Stimulated activated CD4-positive, alpha-beta T cell treated with anti-CD3 and anti-CD28 coated beads, TNF-alpha, amount 100 ng/mL, for 48 hours (primary cell): ENCODE measurements at places on chromosomes 4 and X.

GRCh38 chr4:89482926-89483595, 175.5 kb upstream of the GPRIN3 start:
- DNase-seq = no peak

DNA sequence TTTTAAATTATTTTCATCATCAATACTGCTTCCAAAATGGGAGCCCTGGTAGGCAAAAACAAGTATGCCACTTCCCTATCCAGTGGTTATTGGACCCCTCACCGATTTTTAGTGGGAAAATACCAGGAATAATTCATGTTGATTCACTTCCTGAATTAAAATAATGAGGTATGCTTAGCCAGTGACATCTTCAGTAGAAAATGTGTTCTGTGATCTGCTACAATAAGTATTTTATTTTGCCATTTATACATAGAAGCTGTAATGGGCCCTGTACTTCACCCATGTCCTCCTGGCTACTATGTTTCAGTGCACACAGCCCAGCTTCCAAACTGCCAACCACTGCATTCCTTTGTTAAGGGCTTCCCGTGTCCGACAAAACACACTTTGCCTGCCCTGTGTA, 41.0 kb upstream of the KLHL34 start:
- DNase-seq = no peak

DNA sequence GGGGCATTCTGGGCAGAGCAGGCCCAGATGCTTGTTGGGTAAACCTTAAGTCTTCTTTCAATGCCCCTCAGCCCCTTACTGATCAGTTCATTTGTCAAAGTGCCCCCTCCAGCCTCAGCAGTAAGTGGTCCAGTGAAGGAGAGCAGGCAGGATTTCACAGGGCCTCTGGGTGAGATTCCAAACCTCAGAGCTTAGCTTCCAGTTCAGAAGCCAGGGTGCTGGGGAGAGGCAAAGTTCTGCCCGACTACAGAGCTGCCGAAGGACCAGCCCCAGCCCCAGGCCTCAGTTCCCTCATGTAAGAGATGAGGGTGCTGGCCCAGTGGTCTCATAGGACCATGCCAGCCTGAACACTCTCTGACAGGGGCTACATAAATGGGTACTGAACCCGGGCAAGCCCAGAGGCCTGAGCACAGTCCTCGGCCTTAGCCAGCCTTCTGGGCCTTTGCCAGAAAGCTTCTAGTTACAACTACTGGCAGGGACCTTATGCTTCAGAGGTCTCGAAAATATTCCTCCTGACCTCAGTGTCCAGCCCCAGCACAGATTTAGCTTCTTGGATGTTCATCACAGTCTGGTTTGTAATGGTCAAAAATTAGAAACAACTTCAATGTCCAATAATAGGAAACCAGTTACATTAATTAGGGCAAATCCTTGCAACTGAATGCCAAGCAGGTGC, 851 bp upstream of the RIPPLY1 start:
- no peak for DNase-seq

DNA sequence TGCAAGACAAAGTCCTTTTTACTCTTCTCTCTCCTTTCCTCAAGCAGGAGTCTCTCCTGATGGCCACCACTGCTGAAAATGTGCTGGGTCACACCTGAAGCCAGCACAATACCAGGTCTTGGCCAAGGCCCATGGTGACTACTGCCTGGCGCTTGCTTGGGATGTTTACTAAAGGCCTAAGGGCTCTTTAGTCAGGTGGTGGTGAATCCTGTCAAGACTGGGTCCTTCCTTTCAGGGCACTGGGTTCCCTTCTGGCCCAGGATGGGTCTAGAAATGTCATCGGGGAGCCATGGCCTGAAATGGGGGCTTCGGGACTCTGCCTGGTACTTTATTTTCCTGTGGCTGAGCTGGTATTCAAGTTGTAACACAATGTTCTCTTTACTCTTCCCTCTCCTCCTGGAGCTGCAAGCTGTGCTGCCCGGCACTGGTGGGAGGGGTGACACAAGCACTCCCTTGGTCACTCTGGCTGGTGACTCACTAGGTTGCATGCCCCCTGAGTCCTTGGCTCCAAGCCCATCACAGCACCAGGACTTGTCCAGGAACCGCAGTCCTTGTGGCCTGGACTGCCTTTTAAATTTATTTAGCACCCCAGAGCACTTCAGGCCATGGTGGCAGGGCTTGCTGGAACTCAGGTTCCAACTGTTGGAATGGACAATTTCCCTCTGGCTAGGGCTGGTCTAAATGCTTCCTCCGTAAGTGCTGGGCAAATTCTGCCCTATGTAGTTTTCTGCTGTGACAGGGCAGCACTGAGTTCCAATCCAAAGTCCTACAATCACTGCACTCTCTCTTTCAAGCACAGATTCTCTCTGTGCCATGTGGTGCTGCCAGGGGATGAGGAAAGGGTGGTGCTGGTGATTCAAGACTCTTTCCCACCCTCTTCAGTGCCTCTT, 11.3 kb downstream of the ARL13A start:
- DNase-seq = no peak

DNA sequence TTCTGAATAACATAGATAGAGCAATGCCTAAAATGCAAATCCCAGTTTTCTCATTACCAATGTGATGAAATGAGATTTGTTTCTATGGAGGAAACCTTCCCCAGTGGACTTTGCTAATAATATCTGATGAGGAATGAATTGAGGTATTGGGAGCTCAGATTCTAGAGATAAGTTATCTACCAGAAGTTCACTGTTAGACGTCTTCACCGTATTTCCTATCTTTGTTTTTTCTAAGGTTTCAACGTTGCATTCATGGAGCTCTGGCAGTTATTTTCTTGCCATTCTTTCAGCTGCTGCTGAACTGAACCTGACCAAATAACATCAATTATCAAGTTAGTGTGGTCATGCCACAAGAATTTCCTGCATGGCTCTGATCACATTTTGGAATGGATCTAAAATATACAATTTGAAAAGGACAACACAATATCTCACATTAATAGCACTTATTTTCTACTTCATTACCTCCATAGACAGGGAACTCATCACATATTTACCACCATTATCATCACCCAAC, 511.8 kb upstream of the LCORL start:
- no peak for DNase-seq

- no peak for DNase-seq
Measured at GRCh38 chr4:74197080-74197479, 39.2 kb downstream of the MTHFD2L start.

DNA sequence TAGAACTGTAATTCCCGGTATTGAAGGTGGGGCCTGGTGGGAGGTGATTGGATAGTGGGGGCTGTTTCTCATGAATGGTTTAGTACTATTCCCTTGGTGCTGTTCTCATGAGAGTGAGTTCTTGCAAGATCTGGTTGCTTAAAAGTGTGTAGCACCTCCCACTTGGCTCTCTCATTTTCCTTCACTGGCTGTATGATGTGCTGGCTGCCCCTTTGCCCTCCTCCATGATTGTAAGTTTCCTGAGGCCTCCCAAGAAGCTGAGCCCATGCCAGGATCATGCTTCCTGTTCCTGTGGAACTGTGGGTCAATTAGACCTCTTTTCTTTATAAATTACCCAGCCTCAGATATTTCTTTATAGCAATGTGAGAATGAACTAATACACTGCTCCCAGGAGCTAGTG, 8.7 kb downstream of the ANXA10 start:
- DNase-seq = no peak

DNA sequence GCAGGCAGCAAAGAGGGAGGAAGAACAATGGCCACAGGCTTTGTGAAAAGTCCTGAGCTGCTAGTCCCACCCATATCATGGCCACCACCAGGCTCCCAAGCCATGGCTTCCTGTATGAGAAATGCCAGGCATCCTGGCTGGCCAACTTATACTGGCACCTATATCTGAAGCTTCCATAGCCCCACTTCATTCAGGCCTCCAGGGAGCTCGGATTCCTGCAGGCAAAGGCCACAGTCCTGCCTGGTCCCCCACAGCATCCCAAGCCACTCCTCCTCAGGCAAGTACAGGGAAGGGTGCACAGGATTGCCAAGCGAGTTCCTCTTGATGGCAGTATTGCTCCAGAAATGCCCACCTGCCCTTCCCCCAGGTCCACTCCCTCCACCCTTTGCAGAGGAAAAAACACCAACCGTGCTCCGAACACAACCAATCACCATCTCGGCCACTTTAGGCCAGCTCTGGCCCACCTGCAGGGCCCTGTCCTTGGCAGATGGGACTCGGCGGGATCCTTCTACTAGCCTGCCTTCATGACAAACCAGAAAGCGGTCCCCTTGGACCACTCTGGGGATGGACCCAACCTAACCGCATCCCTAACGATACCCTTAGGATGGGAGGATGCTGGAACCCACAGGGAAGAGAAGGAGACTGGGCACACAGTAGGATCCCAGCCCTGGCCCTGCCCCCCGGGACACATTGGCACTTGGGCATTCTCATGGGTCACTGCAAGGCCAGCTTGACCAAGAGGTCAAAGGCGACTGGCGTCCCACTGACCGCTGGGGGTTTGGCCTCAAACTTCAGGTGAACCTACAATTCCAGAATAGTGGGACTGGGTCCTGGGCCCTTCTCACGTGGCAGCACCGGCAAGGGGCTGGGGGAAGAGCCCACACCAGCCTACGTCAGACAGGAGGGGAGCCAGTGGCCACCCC, 220.4 kb upstream of the AGTR2 start:
- DNase-seq = no peak

DNA sequence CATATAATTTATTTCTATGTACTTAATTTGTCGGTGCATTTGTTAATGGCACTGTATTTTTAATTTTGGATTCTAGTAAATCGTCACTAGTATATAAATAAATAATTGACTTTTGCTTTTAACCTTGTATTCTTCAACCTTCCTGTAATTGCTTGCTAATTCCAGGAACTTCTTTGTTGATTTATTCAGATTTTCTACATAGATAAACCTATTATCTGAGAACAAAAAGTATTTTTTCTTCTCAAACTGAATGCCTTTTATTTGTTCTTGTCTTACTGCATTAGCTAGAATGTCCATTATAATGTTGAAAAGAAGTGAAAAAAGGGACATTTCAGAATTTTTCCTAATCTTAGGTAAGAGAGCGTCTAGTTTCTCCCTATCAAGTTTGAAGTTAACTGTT, 839.1 kb downstream of the SH3BGRL start:
- no peak for DNase-seq

DNA sequence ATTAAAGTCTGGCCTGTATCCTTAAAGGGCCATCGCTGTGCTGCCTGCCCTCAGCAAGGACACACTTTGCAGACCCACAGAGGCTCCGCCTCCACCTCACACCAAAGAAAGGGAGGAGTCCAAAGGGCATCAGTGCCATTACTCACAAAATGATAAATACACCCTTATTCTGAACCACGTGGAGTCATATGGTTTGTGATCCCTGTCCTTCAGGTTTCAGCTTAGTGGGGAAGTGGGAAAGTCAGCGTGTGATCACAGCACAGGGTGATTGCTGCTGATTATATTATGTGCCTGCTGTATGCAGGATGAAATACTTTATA, 35.9 kb upstream of the MSANTD1 start:
- DNase-seq = no peak

GRCh38 chrX:33183361-33183760, 28.0 kb downstream of the DMD start:
- no peak for DNase-seq

GRCh38 chr4:112185334-112185733, 40.1 kb downstream of the FAM241A start:
- DNase-seq = no peak

DNA sequence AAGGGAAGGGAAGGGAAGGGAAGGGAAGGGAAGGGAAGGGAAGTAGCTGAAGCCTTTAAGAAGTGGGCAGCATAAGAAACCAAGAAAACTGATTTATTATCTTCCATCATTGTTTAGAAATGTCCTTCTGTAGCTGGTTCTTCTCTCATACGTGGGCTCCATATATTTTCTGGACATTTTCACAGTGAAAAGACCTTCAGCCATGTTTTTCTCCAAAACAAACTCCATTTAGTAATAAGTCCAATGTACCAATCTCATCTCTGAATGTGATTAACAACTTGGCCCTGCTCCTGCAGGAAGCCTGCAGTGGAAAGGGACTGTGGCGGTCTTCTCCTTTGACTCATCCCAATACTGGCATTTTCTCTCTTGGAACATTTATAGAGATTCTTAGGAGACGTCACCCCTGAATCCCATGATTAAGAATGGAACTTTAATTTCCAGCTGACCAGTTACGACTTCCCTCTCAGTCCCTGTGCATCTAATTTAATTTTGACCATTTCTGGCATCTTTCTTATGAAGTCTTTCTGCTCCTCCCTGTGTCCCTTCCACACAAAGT, 96.6 kb upstream of the GUCY1A1 start:
- no peak for DNase-seq

DNA sequence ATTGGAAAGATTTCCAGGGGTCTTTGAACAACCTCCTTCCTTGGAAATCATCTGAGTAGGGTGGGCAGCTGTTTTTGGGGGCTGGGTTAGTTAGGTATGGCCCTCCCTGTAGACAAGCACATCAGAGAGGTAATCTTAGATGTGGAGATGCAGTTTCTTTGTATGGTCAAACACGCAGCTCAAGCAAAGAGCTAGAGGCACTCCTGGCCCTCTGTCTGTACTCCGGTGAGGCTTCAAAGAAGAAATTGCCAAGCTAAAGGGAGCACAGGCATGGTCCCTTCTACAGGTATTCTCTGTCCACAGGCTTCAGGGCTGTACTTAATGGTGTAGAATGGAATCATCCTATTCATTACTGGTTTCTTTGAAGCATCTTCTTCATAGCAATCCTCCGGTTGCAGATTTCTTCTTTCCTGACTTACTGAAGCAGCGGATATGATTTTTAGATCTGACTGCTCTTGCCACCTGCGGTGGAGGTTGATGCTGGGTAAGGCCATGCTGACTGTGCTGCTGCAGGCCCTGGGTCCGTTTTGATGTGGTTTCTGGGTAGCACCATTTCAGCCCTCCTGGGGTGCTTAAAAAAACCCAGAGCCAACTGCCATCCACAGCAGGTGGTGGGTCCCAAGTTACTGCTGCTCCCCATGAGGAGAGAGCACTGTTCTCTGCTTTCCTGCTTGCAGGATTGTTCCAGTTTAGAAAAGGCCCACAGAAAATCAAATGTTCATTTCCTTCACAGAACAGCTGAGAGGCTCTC, 318.9 kb upstream of the GATB start:
- DNase-seq = no peak
